ENCODE measurements at places on chromosomes 4 and X.

DNA sequence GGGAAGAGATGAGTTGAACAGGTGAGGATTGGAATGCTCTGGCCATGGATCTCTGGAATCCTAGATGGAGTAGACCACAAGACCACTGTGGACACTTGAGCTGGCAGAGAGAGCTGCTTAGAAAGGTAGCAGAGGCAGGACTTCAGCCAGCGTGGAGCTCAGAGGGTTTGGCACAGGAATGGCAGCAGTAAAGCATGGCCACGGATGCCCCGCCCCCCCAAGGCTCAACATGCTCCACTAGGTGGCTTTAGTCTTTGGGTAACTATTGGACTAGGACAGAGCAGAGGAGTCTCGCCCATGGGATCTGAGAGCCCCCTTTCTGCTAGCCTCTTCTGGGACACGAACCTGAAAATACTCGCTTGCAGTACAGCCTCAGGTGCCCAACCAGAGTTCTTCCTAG is 150.1 kb upstream of the NEIL3 start:
- DNase-seq = no peak

DNA sequence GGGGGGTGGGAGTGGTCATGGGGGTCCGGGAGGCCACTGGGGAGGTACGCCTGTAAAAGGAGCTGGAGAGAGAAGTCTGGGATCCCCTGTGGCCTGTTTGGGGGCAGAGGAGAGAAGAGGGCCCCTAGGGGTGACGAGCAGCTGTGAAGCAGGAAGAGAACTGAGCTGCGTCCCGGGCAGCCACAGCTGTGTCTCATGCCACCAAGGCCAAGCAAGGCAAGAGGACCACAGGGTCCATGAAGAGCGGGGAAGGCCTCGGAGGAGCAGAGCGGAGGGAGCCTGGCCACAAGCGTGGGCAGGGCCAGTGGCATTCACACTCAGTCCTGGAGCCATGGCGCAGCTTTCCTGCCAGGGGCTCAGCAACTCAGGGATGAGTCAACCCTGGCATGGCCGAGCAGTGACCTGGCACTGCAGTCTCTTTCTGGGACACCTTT is 13.6 kb upstream of the NAT8L start:
- no peak for DNase-seq

DNA sequence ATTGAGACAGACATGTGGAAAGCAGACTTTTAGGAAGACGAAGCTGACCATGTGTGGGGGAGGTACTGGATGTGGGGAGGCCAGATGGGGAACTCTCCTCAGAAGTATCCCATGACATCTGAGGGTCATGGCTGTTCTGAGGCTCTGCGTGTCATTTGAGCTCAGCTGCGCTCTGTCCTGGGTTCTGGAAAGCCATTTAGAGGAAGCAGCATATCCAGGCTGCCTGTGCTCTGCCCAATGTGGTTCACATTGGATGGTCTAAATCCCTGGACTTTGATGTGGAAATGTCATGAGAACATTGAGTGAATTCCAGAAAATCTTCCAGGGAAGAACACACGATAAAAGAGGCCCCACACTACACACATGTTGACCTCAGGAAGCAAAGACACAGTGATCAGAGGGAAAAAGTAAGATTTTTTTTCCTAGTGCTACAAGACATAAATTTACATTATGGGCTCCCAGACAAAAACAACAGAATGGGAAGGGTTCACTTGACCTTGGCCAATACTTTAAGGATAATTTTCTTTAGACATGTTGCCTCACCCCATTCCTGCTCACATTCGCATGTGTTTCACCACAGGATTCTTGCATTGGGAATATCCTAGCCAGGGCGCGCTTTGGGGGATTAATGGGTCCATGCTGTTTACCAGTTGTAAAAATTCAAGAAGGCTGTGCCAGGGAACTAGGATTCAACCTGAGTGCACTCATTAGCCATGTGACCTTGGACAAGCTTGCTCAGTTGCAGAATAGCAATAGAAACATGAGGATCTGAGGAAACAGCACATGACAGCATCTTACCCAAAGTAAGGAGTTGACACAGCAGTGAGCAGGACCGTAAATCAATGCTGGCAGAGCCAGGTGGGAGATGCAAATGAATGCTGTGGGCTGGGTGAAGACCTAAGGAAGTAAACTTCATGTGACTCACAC is 73.2 kb upstream of the C1QTNF7 start:
- DNase-seq = no peak

GRCh38 chr4:153348006-153348405 is 3.5 kb downstream of the MND1 start:
- DNase-seq = no peak

GRCh38 chr4:167713756-167714155 is 378.6 kb upstream of the ANXA10 start:
- DNase-seq = no peak

- no peak for DNase-seq
Measured at GRCh38 chr4:107579099-107579498, 140.9 kb downstream of the PAPSS1 start.

GRCh38 chrX:153595387-153595786 is 3.6 kb downstream of the CCNQ start:
- DNase-seq = no peak

- DNase-seq = no peak
Measured at GRCh38 chrX:16196829-16197228, 29.5 kb downstream of the MAGEB17 start.

DNA sequence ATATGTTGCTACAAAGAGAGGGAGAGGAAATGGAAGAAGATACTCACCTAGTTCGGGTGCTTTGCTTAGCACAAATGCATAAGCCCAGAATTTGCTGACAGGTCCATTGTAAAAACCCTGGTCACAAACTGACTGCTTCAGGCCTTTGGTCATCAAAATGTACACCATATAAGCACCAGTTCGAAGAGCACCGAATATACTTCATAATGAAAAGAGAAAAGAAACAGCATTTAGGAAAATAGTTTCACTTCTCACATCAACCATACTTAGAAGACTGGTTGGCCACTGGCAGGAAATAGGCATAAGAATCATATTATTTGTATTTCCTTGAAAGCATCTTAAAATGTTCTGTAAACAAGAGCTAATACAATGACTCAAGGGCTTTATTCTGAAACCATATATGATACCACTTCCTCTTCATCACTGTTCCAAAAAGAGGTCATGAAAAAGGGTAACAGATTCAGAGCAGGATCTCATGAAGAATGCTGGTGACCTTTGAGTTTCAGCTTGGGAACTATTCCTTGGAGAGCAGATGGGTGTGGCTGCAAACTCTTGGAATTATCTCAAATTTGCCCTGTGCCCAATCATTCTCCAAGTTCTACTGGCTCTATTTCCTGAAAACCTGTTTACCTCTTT is 138.7 kb downstream of the ELOVL6 start:
- DNase-seq = no peak

DNA sequence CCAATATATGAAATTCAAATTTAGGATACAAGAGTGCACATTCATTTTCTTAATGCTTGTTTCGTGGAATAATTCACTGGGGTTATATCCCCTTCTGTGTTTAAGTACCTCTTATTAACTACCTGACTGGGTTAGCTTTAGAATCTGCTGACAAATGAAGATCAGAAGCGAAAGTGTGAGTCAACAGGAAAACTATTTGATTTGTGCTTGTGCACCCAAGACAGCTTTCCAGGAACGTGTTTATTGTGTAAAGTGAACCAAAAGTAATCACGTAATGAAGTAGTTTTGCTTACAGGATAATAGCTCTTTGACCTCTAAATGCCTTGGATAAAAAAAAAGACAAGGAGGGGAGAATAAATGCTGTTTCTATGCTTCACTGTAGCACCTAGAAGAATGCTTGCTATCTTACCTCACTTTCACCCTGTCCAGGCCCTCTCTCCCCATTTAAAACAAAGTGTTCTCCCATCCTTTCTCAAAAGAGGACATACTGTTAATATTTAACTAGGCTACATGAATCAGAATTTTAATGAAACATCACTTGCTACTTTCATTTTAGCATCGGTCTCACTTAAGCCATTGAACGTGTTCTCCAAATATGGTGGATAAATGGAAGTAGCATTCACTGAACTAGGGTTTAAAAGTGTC is 141.9 kb downstream of the THOC2 start:
- no peak for DNase-seq

DNA sequence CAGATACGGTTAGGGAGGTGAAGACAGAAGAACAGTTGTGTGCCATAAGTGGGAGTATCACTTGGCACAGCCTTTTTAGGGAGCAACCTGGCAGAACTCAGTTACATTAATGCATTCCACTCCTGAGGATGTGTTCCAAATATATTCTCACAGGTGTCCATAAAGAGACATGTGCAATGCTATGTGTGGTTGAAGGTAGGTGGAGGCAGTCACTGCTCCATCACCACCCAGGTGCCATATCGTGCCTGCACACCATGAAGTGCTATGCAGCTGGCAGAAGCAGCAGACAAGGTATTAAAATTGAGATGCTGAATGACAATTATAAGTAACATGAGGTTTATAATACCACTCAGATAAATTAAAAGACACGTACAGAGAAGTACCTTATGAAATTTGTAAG is 248.0 kb upstream of the SFRP2 start:
- DNase-seq = no peak

DNA sequence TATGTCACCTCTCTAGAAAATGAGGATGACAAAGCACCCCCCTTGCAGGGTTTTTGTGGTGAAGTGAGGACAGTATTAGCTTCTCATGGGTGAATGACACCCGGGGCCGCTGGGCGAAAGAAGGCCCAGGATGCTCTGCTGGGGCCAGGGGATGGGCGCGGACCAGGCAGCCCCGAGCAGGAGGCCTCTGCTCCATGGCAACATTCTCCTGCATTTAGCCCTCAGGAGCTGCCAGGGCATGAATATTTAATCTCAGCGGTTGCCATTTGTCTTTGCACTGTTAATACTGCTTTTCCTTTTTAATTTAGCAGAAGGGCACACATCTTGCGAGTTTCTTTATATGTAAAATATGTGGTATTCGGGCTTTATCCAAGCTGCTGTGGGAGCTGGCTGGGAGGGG is 30.3 kb upstream of the PSAPL1 start:
- DNase-seq = no peak

GRCh38 chr4:26812049-26812714 is 48.5 kb upstream of the STIM2 start:
- no peak for DNase-seq

DNA sequence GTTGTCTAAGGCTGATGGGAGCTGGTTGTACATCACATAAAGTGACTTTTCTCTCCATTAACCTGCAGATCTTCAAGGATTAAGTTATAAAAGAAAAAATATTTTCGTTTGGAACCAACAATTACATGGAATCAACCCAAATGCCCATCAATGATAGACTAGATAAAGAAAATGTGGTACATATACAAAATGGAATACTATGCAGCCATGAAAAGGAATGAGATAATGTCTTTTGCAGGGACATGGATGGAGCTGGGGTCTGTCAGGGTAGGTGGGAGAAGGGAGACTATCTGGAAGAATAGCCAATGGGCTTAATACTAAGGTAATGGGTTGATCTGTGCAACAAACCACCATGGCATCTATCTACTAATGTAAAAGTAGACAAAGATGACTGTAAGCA is 313.2 kb downstream of the FSTL5 start:
- DNase-seq = no peak

DNA sequence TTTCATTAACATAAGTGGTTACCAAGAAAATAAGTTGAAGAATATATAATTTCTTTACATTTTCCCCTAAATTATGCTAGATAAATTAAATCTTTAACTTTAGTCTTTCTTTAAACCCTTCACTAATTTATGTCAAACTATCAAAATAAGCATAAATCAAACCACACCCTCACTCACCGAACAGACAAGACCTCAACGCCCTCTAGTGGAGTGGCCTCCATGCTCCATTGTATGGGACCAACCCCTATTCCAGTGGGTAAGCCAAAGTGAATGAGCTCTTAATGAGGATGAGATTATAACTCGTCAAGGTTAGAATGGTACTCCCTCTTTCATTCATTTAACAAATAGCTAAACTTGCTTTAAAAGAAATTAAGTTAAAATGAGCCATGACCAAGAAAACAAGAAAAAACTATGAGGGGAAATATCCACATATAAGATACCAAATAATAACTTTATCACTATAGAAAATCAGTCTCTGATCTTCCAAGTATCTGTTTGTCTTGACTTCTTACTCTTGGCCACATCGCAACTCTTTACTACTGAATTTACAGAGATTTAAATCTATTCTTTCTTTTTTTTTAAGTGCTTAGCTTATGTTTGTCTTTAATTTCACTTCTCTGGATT is 15.6 kb upstream of the BBS12 start:
- DNase-seq = peak; percentile 26

- peak; percentile 75 for DNase-seq
Measured at GRCh38 chrX:40153345-40154249, 55.8 kb upstream of the BCOR start.

GRCh38 chr4:86100539-86101215 is 259.2 kb downstream of the MAPK10 start:
- no peak for DNase-seq

DNA sequence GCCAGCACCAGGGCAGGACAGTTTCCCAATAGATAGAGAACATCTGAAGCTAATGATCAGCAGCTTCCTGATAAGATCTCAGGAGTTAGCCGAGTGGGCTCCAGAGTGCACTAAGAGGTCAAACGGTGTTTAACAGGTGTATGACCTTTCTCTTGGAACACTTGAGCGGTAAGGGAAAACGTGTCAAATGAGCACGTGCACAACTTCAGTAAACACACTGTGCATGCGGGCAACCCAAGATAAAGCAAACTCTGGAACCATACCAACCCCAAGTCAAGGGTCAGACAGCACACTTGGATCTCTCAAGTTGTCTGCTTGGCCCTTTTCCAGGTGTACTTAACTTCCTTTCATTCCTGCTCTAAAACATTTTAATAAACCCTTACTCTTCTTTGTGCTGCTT is 1941.5 kb upstream of the PCDH10 start:
- DNase-seq = no peak

DNA sequence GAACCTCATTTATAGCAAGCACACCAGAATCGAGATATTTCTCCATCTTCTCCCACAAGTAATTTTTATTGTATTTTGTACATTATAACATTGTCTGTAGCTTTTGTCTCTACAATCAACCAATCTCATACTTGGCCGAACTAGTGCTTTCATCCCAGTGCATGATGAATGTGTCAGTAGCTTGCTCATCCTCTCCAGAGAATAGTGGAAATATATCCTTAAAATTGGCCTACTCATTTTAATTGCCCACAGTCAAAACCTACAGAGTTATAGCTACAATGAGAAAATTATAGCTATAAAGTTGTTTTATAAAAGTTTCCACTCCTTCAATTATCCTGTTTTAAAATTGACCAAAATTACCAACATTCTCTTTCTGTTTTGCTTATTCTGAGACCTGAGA is 103.8 kb downstream of the MAPK10 start:
- no peak for DNase-seq

- no peak for DNase-seq
Measured at GRCh38 chr4:52959541-52959940, 97.4 kb downstream of the RASL11B start.

DNA sequence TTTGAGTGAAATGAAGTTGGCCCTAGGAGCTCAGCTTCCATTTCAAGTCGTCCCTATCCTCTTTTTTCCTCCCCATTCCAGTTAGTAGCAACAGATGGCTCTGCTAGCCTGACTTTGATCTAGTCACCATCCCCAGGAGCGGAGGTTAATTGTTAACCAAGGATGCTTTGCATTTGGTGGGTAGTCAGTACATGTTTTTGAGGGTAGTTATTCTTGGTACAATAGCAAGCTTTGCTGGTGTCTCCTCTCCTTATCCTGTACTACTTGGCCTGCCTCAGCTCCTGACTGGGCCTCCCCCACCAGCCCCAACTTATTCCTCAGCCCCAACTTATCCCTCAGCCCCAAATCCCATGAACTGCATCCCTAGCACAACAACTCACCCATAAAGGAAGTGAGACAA is 14.8 kb upstream of the RTL5 start:
- no peak for DNase-seq

Measured in 8988T (cell line).